ENCODE measurements at places on chromosomes 11 and 22. TPM values are rescaled to one million over a fixed set of nuclear protein-coding genes. Genes with fewer than 3 reads are reported as not detected.
A peak's percentile ranks its signal among the peaks of the same experiment; 100 is the strongest.

PIK3IP1 gene
- 5.2 TPM for total RNA-seq

KIRREL3 gene
- not detected for total RNA-seq

TESMIN gene
- 0.24 TPM for total RNA-seq

IL18 gene
- 7.0 TPM for total RNA-seq

IGF2 gene
- total RNA-seq = 471 TPM

NOL12 gene
- 15.4 TPM for total RNA-seq

CASTOR1 gene
- total RNA-seq = 0.44 TPM

PHOX2A gene
- not detected for total RNA-seq

- H3K4me3 ChIP-seq = no peak overlapping the region
- H3K27ac ChIP-seq = no peak overlapping the region
- no peaks in the 10 kb centered on the region for H3K36me3 ChIP-seq
- no peak for DNase-seq
- H3K27me3 ChIP-seq = no peaks in the 10 kb centered on the region
These were observed 149.3 kb upstream of the DDI1 start for GRCh38 chr11:103887001-103887658.

DNA sequence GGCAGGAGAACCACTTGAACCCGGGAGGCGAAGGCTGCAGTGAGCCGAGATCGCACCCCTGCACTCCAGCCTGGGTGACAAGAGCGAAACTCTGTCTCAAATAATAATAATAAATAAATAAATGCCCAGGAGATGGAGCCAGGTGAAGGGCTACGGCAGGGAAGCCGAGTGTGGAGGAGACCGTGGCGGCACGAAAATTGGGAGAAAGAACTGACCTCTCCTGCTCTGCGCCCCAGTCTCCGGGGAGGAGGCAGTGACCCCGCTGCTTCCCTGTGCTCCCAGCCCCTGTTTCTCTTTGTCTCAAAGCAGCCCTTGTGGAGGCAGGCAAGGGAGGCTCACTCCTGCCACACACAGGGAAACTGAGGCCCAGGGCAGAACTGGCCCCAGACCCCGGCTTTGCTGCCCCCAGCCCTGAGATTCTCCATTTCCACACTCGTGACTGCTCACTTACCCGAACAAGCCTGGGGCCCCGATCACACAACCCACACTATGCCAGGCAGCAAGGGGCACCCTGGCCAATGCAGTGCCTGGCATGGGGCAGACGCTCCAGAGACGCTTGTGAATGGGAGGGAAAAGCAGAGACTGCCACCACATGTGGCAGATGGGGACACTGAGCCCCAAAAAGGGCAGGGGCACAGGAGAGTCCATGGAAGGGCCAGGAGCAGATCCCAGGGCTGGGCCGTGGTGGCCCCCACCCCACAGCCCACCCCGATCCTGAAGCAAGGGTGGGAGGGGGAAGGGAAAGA lies 80.4 kb upstream of the PRR5 start:
- H3K27me3 ChIP-seq = no peaks in the 10 kb centered on the region
- DNase-seq = no peak
- no peak overlapping the region for H3K4me3 ChIP-seq
- H3K27ac ChIP-seq = no peak overlapping the region
- no peaks in the 10 kb centered on the region for H3K4me1 ChIP-seq

GRCh38 chr11:67252831-67253239 lies 13.4 kb upstream of the GRK2 start:
- H3K27ac ChIP-seq = no peak overlapping the region
- no peak overlapping the region for H3K4me3 ChIP-seq
- DNase-seq = peak; percentile 64
- H3K27me3 ChIP-seq = no peaks in the 10 kb centered on the region
- H3K4me1 ChIP-seq = peaks cover 19% of the 10 kb centered on the region

- peaks cover 31% of the 10 kb centered on the region for H3K4me1 ChIP-seq
- no peaks in the 10 kb centered on the region for H3K36me3 ChIP-seq
- peak within 1 kb of the TSS; percentile 82 for H3K27ac ChIP-seq
- H3K4me3 ChIP-seq = peak within 1 kb of the TSS; percentile 88
- no peaks in the 10 kb centered on the region for H3K27me3 ChIP-seq
- peak; percentile 93 for DNase-seq
These were observed at the start of gene LGR4 for GRCh38 chr11:27472398-27473016. TSS of gene LGR4 (minus strand) at chr11:27472790. CDS start at chr11:27472302, 488 bp downstream.

- H3K4me3 ChIP-seq = no peak overlapping the region
- H3K27ac ChIP-seq = no peak overlapping the region
- DNase-seq = no peak
- H3K4me1 ChIP-seq = peaks cover 15% of the 10 kb centered on the region
- no peaks in the 10 kb centered on the region for H3K36me3 ChIP-seq
These were observed 65.7 kb downstream of the FLI1 start for GRCh38 chr11:128759597-128759996.

GRCh38 chr11:46712874-46713576 lies 6.0 kb upstream of the F2 start:
- no peaks in the 10 kb centered on the region for H3K27me3 ChIP-seq
- no peaks in the 10 kb centered on the region for H3K36me3 ChIP-seq
- H3K4me1 ChIP-seq = peaks cover 14% of the 10 kb centered on the region

- peak; percentile 96 for DNase-seq
- no peaks in the 10 kb centered on the region for H3K27me3 ChIP-seq
- peaks cover 20% of the 10 kb centered on the region for H3K4me1 ChIP-seq
- H3K36me3 ChIP-seq = peaks cover 36% of the 10 kb centered on the region
- H3K27ac ChIP-seq = peak within 1 kb of the TSS; percentile 75
These were observed at the start of gene ALKBH3 for GRCh38 chr11:43880640-43881159. TSS of gene ALKBH3 (plus strand) at chr11:43880831. CDS start at chr11:43882653, 1,822 bp downstream.

- H3K36me3 ChIP-seq = no peaks in the 10 kb centered on the region
- no peak for DNase-seq
- H3K4me1 ChIP-seq = no peaks in the 10 kb centered on the region
- H3K27ac ChIP-seq = no peak overlapping the region
- H3K27me3 ChIP-seq = no peaks in the 10 kb centered on the region
These were observed 669.1 kb downstream of the NTM start for GRCh38 chr11:132039521-132039920.

GRCh38 chr11:86571273-86571948 lies 101.0 kb downstream of the ME3 start:
- no peaks in the 10 kb centered on the region for H3K27me3 ChIP-seq
- H3K4me3 ChIP-seq = no peak overlapping the region
- no peaks in the 10 kb centered on the region for H3K4me1 ChIP-seq
- H3K27ac ChIP-seq = no peak overlapping the region
- DNase-seq = no peak
- no peaks in the 10 kb centered on the region for H3K36me3 ChIP-seq

DNA sequence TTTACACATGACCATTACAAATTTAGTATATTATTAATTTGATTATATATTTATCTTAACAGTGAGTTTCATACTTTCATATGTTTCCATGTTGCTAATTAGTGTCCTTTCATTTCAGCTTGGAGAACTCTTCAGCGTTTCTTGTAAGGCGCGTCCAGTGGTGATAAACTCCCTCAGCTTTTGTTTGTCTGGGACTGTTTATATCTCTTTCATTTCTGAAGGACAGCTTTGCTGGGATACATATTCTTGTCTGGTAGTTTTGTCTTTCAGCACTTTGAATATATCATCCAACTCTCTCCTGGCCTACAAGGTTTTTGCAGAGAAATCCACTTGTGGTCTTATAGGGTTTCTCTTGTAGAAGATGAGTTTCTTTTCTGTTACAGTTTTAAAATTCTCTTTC lies 12.4 kb downstream of the BIRC2 start:
- H3K27me3 ChIP-seq = no peaks in the 10 kb centered on the region
- no peak overlapping the region for H3K4me3 ChIP-seq
- no peak overlapping the region for H3K27ac ChIP-seq
- peaks cover 7% of the 10 kb centered on the region for H3K36me3 ChIP-seq
- DNase-seq = no peak

DNA sequence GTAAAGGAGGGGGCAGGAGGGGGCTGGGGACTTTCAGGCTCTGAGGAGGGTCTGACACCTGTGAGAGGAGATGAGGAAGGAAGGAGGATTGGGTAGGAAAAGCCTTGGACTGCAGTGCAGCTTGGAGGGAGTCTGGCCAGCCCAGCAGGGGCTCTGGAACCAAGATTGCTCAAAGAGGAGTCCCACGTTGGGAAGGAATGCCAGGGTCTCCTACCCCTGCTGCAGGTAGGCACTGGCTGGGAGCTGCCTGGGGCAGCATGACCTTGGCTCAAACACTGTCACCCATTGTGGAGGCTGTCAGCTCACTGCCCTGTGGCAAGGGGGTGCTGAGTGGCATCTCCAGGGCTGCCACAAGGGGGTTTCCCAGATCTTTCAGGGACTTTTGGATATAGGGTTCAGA lies 94.5 kb downstream of the RPS6KA4 start:
- peaks cover 10% of the 10 kb centered on the region for H3K4me1 ChIP-seq
- H3K27me3 ChIP-seq = peaks cover 2% of the 10 kb centered on the region
- no peak for DNase-seq
- H3K4me3 ChIP-seq = no peak overlapping the region
- H3K36me3 ChIP-seq = no peaks in the 10 kb centered on the region

DNA sequence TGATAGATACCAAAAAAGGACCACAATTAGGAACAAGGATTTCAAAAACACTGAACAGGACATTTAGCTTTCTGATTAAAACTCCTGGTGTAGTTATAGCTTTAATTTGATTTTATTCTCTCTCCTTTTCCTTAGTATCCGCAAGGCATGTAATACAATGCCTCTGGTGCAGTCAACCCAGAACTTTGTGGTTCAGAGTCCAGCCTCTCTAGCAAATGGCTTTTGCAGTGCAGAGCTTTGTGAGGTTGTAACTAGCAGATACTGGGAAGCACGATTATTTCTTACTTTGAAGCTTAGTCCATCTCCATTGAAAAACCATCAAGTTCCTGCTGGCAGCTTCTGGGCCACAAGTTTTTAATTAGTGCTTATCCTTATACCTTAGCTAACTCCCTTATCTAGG lies 79.8 kb downstream of the GRIA4 start:
- H3K4me3 ChIP-seq = no peak overlapping the region

DNA sequence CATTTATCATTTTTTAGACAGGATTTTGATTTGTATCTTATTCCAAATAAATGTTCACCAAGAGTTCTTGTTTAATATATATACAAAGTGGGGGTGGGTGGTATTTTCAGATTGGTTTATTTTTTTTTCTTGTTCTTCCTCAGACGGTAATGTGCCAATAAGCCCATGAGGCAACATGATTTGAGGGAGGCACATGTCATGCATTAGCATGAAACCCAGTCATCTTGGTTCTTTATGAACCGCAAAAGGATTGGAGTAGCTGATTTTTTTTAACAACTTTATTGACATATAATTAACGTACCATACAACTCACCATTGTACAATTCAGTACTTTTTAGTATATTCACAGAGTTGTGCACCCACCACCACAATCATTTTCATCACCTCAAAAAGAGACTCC lies 2.7 kb downstream of the BCL2L13 start:
- no peaks in the 10 kb centered on the region for H3K27me3 ChIP-seq
- peak overlapping the region; percentile 93 for H3K27ac ChIP-seq
- H3K4me3 ChIP-seq = no peak overlapping the region
- H3K4me1 ChIP-seq = peaks cover 16% of the 10 kb centered on the region
- H3K36me3 ChIP-seq = no peaks in the 10 kb centered on the region

DNA sequence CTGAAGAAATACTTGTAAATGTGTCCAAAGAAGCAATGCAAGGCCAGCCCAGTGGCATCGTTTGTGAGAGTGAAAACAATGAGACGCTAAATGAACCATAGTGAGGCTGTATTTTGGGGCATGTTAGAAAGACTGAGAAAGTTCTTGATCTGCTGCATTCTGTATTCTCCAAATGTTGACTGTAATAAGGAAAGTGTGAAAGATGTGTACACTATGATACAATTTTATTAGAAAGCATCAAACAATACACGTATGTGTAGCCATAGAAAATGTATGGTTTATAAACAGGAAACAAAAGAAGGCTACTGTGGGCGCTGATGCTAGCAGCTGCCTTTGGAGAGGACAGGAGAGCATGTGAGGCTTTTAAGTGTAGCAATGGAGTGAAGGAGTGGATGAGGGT lies 233.5 kb upstream of the E2F8 start:
- H3K4me3 ChIP-seq = no peak overlapping the region
- H3K4me1 ChIP-seq = no peaks in the 10 kb centered on the region
- no peaks in the 10 kb centered on the region for H3K27me3 ChIP-seq
- no peaks in the 10 kb centered on the region for H3K36me3 ChIP-seq

DNA sequence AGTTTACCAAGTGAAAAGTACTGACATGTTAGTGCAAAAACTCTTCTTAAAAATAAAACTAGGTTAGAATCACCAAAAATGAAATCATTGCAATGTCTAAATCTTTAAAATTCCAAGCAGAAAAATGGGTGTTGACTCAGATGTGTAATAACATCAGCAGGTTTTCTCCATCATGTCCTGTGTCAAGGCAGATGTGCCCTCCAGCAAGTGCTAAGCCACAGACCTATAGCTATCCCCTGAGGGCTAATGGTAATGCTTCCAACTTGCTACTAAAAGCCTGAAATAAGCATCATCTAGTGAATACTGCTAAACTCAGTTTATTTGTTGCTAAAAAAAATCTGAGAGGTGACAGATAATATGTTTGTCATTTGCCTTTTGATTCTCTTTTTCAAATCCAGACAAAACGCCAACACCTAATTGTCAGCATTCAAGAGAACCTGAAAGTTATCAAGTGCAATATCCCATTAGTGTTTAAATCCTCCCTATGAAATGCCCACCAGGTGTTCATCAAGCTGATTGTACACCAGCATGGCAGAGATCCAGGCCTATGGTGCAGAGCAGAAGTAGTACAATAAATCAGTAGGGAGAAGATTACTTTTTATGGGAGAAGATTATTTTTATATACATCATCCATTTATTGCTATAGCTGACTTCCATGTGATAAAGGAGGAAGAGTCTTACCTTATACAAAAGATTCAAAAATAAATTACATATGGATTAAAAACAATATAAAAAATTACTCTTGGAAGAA lies 55.1 kb upstream of the SYT9 start:
- H3K4me1 ChIP-seq = no peaks in the 10 kb centered on the region
- no peak overlapping the region for H3K27ac ChIP-seq
- no peaks in the 10 kb centered on the region for H3K27me3 ChIP-seq
- no peak overlapping the region for H3K4me3 ChIP-seq

GRCh38 chr11:129453293-129453721 lies 77.7 kb downstream of the BARX2 start:
- H3K27me3 ChIP-seq = no peaks in the 10 kb centered on the region
- H3K4me3 ChIP-seq = no peak overlapping the region
- DNase-seq = no peak

- no peaks in the 10 kb centered on the region for H3K36me3 ChIP-seq
- H3K4me1 ChIP-seq = peaks cover 14% of the 10 kb centered on the region
- no peak overlapping the region for H3K4me3 ChIP-seq
- peak; percentile 55 for DNase-seq
- H3K27me3 ChIP-seq = no peaks in the 10 kb centered on the region
These were observed 60.6 kb downstream of the PPP6R2 start for GRCh38 chr22:50403701-50404101.
